ENCODE measurements at places on chromosomes 12 and 14. TPM values are rescaled to one million over a fixed set of nuclear protein-coding genes. Genes with fewer than 3 reads are reported as not detected.
A peak's percentile ranks its signal among the peaks of the same experiment; 100 is the strongest.

Gene TAS2R31
- 1.9 TPM for total RNA-seq

Gene CCDC88C
- total RNA-seq: 45.8 TPM

DNA sequence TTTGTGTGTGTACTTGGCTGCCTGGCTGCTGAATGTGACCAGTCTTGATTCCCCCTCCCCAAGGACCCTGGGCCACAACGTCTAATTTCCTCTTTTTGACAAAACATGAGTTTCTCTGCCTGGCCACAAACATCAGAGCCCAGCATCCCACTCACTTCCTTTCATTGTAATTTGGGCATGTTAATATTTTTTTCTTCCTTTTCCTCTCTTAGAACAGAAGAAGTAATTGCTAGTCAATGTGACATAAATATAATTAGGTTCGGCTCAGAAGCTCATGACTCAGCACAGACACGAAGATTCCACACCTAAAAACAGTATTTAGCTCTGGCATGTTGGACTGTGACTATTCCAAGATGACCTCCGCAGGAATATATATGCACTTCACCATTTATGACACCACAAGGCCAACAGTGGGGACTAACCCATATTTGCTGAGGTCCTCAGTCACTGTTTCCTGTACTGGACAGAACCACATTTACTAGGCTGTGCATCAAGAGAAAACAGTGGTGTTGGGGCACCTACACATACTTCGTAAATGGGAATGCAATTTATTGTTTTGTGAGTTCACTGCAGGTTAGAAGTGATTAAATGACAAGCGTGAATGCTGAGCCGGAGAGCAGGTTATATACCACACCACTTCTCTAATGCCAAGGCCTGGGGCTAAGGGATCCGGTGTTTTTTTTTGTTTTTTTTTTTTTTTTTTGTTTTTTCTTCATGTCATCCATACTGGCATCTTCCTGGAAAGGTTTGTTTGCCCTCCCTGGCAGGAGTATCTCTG lies 4.2 kb downstream of the GSG1 start:
- no peak overlapping the region for H3K4me3 ChIP-seq
- H3K36me3 ChIP-seq: no peaks in the 10 kb centered on the region
- peak overlapping the region; percentile 95 for H3K27ac ChIP-seq
- peaks cover 65% of the 10 kb centered on the region for H3K4me1 ChIP-seq
- no peaks in the 10 kb centered on the region for H3K27me3 ChIP-seq

DNA sequence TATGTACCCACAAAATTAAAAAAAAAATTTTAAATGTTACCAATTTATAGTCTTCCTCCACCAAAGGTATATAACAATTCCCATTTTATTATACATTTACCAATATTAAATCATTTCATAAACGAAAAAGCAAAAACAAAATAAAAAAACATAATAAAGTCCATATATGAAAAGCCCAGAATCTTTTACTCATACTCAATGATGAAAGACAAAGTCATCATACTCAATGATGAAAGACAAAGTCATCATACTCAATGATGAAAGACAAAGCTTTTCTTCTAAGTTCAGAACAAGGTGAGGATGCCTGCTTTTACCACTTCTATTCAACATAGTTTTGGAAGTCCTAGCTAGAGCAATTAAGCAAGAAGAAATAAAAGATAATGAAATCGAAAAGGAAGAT lies 28.1 kb downstream of the TMEM116 start:
- no peak overlapping the region for H3K4me3 ChIP-seq
- H3K27ac ChIP-seq: no peak overlapping the region
- peaks cover 3% of the 10 kb centered on the region for H3K36me3 ChIP-seq

DNA sequence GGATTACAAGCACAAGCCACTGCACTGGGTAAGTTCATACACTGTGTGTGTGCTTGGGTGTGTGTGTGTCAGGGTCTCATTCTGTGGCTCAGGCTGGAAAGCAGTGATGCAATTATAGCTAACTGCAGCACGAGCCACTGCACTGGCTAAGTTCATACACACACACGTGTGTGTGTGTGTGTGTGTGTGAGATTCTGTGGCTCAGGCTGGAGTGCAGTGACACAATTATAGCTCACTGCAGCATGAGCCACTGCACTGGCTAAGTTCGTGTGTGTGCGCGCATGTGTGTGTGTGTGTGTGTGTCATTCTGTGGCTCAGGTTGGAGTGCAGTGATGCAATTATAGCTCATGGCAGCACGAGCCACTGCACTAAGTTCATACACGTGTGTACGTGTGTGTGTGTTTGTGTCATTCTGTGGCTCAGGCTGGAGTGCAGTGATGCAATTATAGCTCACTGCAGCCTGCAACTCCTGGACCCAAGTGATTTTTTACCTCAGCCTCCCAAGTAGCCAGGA lies 85.4 kb downstream of the HECTD1 start:
- H3K36me3 ChIP-seq: peaks cover 98% of the 10 kb centered on the region
- H3K4me3 ChIP-seq: no peak overlapping the region
- H3K4me1 ChIP-seq: no peaks in the 10 kb centered on the region
- no peaks in the 10 kb centered on the region for H3K27me3 ChIP-seq
- DNase-seq: no peak

GRCh38 chr12:57243521-57244311 lies 7.3 kb downstream of the STAC3 start:
- H3K4me1 ChIP-seq: peaks cover 54% of the 10 kb centered on the region
- peak; percentile 88 for DNase-seq

GRCh38 chr14:102903248-102903888 lies 19.1 kb upstream of the AMN start:
- H3K4me1 ChIP-seq: peaks cover 11% of the 10 kb centered on the region
- DNase-seq: peak; percentile 41
- peaks cover 50% of the 10 kb centered on the region for H3K36me3 ChIP-seq

GRCh38 chr14:83977583-83977982 lies 1552.4 kb upstream of the FLRT2 start:
- H3K4me1 ChIP-seq: no peaks in the 10 kb centered on the region
- H3K27me3 ChIP-seq: no peaks in the 10 kb centered on the region
- no peaks in the 10 kb centered on the region for H3K36me3 ChIP-seq
- no peak overlapping the region for H3K27ac ChIP-seq
- no peak for DNase-seq

Data from lower lobe of right lung (tissue), 2 donors.